ENCODE measurements at places on chromosomes 1 and 21. TPM values are rescaled to one million over a fixed set of nuclear protein-coding genes. Genes with fewer than 3 reads are reported as not detected.

- no peak for DNase-seq
Measured at GRCh38 chr1:203765029-203765837, at the start of gene LAX1. Gene LAX1 (plus strand): TSS chr1:203765183. CDS start chr1:203765566, 383 bp downstream.

DNA sequence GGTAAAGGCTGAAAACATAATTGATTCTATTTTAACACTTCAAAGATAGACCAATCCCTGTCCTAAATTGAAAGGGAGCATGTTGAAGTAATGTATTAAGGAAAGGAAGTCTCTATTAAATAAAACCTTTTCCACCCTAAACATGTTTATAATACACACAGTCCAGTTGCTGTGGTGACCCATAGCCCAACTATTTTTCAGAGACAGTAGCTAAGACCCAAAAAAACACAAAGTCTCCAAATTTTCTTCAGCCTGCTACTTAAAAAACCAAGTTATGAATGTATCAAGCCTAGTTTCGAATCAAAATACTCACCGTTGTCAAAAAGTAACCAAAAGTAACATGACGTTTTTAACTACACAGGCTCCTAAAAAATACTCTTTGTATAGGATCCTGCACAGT is 1.6 kb downstream of the ELK4 start:
- peak; percentile 54 for DNase-seq

DNA sequence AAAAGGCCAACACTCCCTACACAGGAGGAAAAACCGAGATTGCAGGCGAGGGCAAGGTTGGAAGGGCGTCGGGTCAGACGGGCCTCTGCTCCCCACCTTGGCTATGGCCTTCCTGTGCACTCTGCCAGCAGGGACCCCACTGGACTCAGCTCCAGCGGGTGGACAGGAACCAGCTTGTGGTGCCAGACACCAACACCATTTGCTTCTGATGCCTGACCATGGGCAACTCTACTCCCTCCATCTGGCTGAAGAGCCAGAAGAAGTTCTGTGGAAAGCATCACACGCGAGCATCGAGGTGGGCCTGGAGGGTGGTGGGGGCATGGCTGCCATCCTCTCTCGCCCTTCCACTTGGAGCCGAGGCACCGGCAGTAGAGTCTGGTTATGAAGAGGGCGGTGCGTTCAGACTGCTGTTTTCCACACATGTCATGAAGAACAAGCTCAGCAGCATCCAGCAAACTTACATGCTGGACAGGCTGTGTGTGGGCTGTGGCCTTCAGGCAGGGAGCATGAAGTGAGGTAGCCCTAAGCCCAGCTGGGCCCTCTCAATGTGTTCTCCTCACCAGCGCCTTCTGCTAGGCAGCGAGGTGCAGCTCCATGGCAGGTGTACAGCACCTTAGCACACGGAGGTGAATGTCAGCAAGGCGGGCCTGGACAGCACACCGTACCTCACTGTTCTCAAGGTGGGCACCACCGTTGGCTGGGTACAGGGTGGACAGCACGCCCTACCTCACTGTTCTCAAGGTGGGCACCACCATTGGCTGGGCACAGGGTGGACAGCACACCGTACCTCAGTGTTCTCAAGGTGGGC is 15.6 kb upstream of the ZNF669 start:
- DNase-seq, result no peak

DNA sequence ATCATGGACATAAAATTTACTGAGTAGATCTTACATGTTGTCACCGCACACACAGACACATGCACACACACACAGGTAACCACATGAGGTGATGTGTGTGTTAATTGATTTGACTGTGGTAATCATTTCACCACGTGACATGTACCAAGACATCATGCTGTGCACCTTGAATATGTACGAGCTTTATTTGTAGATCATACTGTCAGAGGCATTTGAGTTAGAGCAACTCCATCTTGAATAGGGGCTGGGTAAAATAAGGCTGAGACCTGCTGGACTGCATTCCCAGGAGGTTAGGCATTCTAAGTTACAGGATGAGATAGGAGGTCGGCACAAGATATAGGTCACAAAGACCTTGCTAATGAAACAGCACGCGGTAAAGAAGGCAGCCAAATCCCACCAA is 31.7 kb upstream of the TRIM17 start:
- no peak for DNase-seq

DNA sequence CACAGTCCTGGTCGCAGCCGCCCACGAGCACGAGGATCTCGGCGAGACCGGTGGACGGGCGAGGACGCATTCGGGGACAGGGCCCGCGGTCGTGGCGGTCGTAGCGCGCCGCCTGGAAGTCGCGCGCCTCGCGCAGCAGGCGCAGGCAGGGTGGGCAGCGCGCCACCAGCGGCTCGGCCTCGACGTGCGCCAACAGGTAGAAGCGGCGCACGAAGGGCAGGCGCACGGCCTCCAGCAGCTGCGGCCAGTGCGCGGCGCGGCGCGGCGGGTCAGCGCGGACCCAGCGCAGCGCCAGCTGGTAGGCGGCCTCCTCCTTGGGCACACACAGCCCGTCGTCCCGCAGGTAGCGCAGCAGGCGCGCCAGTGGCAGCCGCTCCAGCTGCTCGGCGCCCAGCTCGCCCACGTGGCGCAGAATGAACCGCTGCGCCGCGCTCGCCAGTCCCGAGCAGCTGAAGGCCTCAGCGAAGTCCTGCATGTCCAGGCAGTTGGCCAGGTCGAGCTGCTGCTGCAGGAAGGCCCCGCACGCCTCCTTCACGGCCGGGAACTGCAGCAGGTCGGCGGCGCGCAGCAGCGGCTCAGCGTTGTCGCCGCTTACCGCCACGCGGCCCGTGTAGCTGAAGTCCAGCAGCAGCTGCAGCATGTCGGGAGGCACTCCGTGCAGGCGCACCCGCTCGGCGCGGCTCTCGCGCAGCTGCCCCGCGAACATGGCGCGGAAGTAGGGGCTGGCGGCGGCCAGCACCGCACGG is 573 bp downstream of the KLHL21 start:
- DNase-seq, result no peak

DNA sequence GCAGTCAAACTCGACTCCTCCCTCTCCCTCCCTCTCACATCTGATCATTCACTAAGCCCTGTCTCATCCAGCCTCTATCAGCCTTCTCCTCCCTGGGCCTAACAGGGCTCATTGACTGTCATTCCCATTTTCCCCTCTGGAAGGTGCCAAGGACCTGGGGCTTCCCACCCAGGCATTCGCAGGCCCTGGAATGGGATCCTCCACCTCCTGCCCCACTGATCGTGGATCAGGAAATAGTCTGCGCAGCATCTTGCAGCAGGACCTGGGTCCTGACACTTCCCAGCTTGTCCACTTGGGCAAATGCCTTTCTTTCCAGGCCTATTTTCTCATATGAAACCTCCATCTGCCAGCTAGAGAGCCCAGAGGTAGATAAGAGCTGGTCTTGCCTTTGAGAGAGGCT is 71.2 kb upstream of the ZC3H12A start:
- no peak for DNase-seq

DNA sequence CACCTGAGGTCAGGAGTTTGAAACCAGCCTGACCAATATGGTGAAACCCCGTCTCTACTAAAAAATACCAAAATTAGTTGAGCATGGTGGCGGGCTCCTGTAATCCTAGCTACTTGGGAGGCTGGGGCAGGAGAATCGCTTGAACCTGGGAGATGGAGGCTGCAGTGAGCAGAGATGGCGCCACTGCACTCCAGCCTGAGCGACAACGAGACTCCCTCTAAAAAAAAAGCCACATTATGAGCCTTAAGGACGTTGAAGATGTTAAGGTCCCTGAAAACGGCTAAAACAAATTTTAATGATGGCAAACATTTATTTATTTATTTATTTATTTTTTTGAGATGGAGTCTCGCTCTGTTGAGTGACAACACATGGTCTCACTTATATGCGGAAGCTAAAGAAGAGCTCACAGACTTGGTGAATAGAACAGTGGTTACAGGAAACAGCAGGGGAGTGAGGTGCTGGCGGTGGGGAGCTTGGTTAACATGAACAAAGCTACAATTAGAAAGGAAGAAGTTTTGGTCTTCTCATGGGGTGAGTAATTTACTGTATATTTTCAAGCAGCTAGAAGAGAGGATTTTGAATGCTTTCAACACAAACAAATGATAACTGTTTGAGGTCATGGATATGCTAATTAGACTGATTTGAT is 47.1 kb downstream of the TCP10L start:
- DNase-seq, result no peak

DNA sequence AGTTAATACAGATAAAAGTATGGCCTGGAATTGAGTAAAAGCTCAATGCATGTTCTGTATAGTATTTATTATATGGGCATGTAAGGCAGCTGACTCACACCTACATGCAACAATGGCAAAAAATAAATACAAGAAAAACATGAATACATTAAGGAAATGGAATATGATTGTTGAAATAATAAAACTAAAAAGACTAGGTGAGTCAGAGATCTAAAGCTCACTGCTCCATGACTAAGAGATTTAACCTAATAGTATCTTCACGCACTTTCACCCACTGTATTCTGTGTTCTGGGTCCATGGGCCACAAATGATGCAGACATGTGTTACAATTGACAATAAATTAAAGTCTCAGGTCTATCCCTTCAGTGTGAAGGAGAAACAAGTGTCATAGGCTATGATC is 607.0 kb downstream of the AGBL4 start:
- DNase-seq, result no peak

- DNase-seq, result no peak
Measured at GRCh38 chr1:101262630-101263348, 26.0 kb downstream of the S1PR1 start.

DNA sequence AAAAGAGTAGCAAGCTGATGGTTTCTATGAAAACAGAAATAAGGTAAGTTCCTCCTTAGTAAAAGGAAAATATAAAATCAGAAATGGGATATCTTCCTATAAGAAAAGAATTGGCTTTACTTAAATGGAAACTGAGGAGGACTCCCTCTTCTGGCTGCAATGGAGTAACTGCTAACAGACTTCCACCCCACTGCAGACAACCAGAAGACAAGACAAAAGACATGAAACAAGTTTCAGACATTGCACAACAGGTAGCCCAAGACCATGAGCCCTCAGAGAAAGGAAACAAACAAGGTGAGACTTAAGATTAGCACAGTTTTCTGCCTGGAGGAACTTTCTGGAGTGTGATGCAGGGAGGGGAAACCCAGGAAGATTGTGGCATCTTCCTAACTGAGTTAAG is 17.0 kb upstream of the OLFML2B start:
- no peak for DNase-seq

- peak; percentile 15 for DNase-seq
Measured at GRCh38 chr1:100443811-100444571, 91.7 kb downstream of the CDC14A start.

DNA sequence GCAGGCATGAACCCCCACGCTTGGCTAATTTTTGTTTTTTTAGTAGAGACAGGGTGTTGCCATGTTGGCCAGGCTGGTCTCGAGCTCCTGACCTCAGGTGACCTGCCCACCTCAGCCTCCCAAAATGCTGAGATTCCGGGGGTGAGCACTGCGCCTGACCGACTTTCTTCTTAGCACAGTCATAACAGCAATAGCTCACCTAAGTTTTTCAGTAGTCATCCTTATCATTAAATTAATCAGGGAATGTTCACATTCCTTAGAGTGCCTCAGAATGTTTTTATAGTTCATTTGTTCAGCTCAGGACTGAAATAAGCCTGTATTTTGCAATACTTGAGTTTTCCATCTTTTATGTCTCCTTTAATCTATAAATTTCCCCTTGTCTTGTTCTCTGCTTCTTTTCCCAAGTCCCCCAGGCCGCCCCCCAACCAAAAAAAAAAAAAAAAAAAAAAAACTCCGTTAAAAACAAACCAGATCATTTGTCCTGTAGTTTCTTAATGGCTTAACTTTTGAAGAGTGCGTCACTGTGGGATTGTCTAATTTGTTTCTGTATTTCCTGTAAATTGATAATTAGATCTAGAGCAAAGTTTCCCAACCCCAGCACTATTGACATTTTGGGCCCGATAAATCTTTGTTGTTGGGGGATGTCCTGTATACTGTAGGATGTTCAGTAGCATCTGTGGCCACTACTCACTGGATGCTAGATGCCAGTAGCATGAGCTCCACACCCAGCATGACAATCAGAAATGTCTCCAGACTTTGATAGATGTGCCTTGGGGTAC is 120.7 kb downstream of the ITSN1 start:
- DNase-seq, result no peak

GRCh38 chr21:38140207-38140903 is 116.4 kb upstream of the KCNJ15 start:
- DNase-seq, result no peak

DNA sequence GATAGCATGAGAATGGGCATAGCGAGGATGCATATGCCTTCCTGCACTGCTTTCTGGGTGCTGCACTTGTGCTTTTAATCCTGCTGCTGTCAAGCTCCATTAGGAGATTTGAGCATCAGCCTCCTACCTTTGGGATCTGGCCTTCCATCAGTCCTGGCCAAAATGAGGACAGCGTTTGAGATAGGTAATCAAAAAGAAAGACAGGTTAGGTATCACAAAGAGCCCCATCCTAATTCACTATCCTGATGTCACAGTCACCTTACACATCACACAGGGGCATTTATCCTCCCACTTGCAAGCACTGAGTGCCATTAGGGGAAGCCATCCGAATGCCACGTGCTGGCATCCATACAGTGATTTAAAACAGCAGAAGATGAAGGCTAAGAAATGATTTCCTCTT is 13.2 kb upstream of the FAM163A start:
- no peak for DNase-seq

DNA sequence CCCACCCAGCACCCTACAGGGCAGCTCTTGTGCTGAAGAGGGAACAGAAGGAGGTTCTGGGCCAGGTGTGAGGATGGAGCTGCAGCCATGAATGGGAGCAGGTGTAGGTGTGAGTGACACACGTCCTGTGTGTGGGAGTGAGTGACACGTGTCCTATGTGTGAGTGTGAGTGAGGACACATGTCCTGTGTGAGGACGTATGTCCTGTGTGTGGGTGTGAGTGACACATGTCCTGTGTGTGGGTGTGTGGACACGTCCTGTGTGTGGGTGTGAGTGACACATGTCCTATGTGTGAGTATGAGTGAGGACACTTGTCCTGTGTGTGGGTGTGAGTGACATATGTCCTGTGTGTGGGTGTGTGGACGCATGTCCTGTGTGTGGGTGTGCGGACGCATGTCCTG is 26.4 kb downstream of the MEGF6 start:
- no peak for DNase-seq

- no peak for DNase-seq
Measured at GRCh38 chr1:7506454-7507284, 264.4 kb upstream of the VAMP3 start.

DNA sequence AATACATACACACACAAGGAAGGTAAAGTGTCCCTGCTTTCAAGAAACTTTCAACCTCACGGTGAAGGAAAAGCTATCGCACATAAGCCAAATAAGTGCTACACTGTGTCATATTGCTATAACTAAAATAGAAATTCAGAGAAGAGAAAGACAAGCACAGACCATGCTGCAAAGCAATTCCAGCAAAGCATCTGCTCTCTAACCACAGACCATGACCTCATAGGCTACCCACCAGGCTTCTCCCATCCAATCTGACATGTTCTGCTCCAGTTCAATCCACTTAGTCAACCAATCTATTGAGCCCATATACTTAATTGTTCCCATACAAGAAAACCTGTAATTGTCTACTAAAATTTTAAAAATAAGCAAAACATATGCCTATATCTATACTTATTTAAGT is 211.3 kb downstream of the BARHL2 start:
- no peak for DNase-seq

- no peak for DNase-seq
Measured at GRCh38 chr1:58573705-58574591, 3.1 kb downstream of the TACSTD2 start.

FAM163A gene
- polyA plus RNA-seq, result 0.44 TPM

SEMA4A gene
- 12.1 TPM for polyA plus RNA-seq

PHLDA3 gene
- 22.5 TPM for polyA plus RNA-seq

FOXD3 gene
- not detected for polyA plus RNA-seq

NR1I3 gene
- 2.1 TPM for polyA plus RNA-seq

SYCP1 gene
- polyA plus RNA-seq, result not detected

TCHH gene
- not detected for polyA plus RNA-seq

SNRNP40 gene
- 43.2 TPM for polyA plus RNA-seq

All from muscle of arm (tissue), 14 donors.